ENCODE measurements at places on chromosomes 4 and X.

DNA sequence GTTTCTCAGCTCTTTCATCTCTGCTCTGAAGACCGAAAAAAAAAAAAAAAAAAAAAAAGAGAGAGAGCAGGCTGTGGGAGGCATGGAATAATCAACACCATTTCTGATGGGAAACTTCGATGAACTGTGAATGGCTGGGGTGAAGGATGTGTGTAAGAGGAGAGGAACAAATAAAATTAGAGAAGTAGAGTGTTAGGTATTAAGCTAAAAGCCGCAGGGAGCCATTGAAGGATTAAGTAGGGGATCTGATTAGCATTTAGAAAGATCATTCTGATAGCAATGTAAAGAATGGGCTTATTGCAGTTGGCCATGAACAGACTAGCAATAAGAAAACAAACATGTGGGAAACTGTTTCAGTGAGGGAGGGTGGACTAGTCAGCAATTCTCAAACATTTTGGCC is 33.6 kb upstream of the JADE1 start:
- DNase-seq, result no peak

DNA sequence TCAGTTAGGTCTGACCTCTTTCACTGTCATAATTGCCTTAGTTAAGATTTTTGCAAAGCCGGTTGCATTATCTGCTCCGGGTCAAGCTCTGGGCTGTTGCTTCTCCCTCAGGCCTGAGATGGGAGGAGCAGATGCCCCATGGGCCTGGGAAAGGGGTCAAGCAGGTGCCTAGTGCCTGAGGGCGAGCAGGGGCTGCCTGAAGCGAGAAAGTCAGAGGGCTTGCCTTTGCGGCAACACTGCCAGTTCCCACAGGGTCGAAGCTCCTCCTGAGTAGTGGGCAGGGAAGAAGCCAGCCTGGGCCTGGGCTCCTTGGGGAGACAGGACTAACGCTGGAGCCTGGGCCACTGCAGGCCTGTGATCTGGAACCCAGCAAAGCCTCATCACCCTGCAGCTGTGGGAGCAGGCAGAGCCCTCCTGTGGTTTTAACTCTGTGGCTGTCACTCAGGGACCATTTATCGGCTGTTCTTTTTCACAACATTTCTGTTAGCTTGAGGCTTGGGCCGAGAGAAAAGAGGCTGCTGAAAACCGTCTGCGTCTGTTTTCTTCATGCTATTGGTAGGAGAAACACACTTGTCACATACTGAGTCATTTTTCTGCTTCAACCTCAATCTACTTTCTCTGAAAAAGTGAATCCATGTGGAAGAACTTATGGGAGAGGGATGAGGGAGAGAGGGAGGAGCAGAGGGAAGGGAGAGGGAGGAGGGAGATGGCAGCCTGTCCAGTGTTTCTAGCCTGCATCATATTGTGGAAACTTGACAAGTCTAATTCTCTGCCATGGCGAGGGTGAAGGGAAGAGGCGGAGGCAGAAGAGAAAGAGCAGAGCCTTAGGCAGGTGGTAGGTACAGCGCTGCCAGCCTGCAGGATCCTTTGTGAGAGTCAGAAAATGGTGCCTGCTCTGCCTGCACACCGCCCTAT is 68.4 kb downstream of the RHOH start:
- peak; percentile 77 for DNase-seq

DNA sequence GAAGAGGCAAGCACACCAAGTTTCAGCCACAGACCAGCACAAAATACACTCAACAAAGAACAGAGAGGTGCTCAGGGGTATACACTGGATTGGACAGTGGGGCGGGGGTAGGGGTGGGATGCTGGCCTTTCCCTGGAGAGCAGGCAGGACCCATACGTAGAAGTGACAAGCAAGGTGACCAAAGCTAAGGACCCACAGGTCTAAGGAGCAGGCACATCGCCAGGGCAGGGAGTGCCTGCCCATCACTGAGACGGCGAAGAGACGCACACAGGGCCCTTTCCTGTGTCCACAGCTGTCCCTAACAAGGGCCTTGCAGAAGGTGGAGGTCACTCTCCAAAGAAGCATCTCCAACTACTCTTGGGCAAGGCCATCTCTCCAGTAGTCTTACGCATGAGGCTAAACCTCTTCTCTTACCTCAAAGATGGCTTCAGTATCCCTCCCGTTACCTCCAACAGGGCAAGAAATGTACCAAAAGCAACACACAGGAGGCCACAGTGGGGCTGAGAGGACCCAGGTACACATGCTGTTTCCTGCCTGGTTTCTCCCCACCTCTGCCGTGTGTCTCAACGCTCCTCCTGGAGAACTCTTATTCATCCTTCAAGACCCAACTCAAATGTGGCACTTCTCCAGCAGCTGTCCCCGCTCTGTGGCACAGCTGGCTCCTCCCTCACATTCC is 6.5 kb downstream of the WDR1 start:
- DNase-seq, result no peak

DNA sequence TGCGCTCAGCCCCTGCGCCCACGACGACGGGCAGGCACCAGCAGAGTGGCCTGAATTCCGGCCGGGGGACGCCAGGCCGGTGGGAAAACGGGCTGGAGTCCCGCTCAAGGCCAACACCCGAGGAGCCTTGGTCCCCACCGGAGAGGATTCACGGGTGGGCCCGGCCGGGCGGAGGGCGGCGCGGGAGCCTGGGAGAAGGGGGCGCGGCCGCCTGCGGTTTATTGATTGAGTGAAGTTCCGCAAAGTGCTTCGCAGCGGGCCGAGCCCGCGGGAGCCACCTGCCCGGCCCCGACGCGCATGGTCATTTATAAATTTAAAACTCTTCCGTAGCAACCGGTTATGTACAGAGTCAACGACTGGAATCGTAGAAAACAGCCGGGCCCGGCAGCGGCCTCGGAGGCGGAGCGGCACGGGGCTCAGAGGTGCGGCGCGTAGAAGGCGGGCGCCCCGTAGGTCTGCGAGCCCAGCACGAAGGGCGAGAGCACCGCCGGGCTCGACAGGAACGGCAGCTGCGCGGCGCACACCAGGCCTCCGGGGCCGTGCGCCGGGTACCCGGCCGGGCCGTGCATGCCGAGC is 3.6 kb downstream of the NKX1-1 start:
- DNase-seq, result no peak

- no peak for DNase-seq
These were observed 98.0 kb downstream of the NAA11 start for GRCh38 chr4:79227860-79228259.
